ENCODE measurements at places on chromosomes 4 and X.
A peak's percentile ranks its signal among the peaks of the same experiment; 100 is the strongest.

DNA sequence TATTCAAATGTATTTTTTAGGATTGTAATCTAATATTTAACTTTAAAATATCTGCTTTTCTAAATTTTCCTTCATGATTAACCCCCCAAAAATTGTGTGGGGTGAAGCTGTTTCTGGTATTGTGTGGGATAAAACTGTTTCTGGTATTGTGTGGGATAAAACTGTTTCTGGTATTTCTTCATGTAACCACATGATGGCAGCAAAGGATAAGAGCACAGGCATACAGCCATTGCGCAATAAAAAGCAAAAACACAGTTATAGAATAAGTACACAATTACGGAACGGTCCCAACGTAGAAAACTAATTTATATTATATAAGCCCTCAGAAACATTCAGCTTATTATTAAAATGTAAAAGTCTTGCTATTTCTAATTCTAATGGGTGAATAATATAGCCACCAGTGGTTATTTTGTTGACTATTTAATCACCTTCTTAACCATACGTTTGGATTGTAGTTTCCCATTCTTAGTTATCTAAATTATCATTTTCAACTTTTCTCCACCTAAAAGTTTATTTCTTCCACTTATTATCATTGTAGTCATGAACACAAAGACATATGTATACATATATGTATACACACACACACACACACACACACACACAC, 333.9 kb upstream of the FSTL5 start:
- no peak for DNase-seq

GRCh38 chr4:21469438-21470300, 478.9 kb downstream of the KCNIP4 start:
- no peak for DNase-seq

GRCh38 chrX:24054182-24055042, at the start of gene EIF2S3:
Gene EIF2S3 (plus strand): TSS chrX:24054956. CDS start chrX:24054969, 13 bp downstream.
- peak; percentile 62 for DNase-seq

DNA sequence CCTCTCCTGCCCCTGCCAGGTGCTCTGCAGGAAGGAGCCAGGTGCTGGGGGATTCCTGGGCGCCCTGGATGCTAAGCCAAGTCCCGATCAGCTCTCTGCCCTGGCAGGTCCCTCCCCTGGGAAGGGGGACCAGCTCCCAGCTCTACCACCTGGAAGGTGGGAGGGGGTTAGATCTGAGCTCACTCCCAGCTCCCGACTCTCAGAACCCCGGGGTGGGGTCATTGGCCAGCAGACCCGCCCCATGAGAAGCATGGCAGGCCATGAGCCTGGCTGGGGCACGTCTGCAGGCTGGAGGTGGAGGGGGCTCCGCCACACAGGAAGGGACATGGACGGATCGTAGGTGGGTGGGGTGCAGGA, 83.4 kb upstream of the NKX1-1 start:
- DNase-seq = no peak

DNA sequence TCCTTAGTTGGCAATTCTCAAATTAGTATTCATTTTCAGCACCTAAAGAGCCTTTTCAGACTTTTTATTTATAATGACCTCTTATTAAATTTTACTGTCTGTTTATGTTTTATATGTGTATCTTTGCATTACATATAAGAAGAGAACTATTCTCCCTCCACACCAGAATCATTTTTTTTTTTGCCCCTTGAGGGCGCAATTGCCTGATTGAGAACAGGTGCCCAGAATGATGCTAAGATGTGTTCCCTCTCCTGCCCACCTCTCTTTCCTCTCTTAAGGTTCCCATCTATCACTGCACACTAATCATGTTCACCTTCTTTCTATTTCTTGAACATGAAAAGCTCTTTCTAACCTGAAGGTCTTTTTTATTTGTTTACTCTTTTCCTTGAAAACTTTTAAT, 44.2 kb upstream of the ADAM29 start:
- no peak for DNase-seq

GRCh38 chr4:8473920-8474590, 33.5 kb downstream of the TRMT44 start:
- no peak for DNase-seq

DNA sequence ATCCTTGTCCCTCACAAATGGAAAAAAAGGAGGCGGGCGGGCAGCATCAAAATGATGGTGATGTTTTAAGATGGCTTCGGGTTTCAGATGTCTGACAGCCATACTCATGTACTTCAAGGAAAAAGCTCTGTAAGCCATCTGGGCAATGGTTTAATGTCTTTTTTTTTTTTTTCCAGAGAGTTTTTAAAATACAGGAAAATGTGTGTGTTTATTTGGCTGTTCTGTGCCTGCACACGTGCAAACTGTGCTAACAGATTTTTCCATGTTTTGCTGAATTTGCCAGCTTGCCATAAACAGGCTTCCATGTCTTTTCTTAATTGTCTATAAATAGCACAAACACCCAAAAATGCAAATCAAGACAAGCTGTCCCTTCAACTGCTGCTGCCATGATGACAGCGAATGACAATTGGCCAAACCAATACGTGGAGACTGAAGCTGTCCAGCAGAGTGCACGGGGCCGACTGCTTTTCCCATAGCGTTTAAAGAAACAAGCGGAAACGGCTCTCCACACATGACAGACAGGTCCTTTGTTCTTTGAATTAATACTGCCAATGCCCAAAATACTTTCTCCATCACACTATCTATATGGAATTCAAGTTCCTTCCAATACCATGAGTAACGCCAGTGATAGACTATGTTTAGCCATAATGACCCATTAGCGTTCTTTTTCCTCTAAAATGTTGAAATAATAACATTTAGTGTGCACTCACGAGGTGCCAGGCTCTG, 35.7 kb downstream of the AFAP1 start:
- DNase-seq = no peak

DNA sequence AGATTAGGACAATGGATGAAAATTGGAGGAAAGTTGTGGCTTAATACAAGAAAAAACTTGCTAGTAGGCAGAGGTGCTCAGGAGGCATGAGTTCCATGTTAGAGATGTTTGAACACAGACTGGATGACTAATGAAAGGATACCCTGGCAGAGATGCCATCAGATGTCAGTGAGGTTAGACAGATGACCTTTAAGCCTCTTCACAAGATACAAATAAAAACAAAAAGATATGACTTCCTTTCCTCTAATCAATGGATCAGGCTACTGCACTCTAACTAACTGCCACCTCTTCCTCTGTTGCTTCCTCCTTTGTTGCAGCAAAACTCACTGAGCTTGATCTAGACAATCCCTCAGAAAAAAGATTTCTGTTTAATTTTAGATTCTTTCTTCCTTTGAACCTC, 14.7 kb downstream of the STAP1 start:
- DNase-seq = no peak

GRCh38 chr4:7985891-7986441, 46.3 kb upstream of the AFAP1 start:
- no peak for DNase-seq

- DNase-seq = no peak
Observed at GRCh38 chr4:76752861-76753501, 145.0 kb downstream of the SOWAHB start.

GRCh38 chr4:101238706-101239105, 108.6 kb downstream of the PPP3CA start:
- DNase-seq = no peak

DNA sequence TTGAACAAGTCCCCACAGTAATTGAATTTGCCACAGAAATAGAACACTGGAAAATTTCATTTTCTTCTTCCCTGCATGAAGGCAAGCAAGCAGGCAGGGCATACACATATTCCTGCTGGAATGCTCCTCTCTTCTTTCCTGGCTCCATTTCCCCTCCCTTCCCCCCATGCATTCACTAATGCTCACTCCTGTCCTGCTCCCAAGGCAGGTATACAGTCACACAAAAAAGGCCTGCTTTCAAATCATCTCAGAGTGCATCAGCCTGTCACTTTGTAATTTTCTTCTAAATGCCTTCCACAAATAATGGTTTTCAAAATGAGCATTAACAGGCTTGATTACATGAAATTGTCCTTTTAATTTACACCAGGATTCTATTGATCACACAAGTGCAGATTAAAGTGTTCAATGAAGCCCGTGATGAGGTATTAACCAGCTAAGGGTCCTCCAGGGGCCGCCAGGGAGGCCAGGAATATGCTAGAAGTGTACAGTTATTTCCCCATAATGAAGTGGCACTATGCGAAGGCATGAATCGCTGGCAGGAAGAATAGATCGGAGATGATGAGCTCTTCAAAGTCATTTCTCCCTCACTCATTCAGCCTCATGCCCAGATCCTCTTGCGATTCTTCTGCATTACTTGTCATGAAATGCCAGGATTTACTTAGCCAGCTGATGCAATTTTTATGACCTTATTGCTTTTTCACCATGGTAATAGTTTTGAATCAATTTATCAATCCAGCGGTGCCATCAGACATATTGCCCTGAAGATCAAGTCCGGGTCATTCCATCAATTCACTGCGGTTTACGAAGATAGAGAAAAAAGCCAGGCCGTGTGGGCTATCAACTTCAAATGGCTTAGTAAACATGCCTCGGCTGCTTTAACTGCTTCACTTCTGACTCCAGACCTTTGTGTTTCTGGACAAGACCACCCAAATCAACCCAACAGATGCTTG, 243.5 kb downstream of the GPAT3 start:
- DNase-seq = no peak

GRCh38 chrX:38881727-38882126, 80.5 kb downstream of the MID1IP1 start:
- no peak for DNase-seq

DNA sequence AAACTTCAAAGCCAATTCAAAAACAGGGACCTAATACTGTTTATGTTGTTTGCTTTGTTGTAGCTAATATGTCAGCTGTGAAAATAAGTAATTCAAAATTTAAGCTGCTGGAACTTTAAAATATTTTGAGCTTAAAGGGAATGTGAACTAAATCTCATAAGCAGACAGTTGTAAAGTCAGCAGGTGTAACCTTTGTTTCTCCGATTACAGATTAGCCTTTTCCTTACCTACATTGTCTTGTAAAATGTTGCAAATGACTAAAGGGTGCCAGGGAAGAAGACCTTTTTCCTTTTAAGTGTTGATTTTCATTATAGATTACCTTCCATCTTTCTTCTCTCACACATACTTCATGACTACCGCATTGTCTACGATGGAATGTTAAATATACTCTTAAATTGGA, 405.1 kb downstream of the KCNIP4 start:
- no peak for DNase-seq

Measured in stimulated activated CD4-positive, alpha-beta T cell treated with anti-CD3 and anti-CD28 coated beads, Interleukin-1b, Interleukin-23, amount 100 ng/mL, for 1 hour (primary cell).